ENCODE measurements at places on chromosomes 3 and 15. TPM values are rescaled to one million over a fixed set of nuclear protein-coding genes. Genes with fewer than 3 reads are reported as not detected.

- DNase-seq = no peak
Measured at GRCh38 chr3:117193390-117193789, 483.8 kb downstream of the TUSC7 start.

Gene KBTBD8
- 7.7 TPM for total RNA-seq

- DNase-seq = no peak
Measured at GRCh38 chr3:171907761-171908160, 64.6 kb downstream of the TMEM212 start.

GRCh38 chr3:35971686-35972085 lies 332.4 kb downstream of the ARPP21 start:
- no peak for DNase-seq

Gene ITIH1
- total RNA-seq = 0.31 TPM

- no peak for DNase-seq
Measured at GRCh38 chr3:37577697-37578096, 284.0 kb upstream of the CTDSPL start.

GRCh38 chr3:69821133-69821532 lies 81.9 kb downstream of the MITF start:
- DNase-seq = no peak

Gene SGO1
- 37.7 TPM for total RNA-seq
